ENCODE measurements at places on chromosomes 7 and 10.

- DNase-seq, result no peak
Observed at GRCh38 chr10:116151076-116151475, 121.9 kb downstream of the GFRA1 start.

DNA sequence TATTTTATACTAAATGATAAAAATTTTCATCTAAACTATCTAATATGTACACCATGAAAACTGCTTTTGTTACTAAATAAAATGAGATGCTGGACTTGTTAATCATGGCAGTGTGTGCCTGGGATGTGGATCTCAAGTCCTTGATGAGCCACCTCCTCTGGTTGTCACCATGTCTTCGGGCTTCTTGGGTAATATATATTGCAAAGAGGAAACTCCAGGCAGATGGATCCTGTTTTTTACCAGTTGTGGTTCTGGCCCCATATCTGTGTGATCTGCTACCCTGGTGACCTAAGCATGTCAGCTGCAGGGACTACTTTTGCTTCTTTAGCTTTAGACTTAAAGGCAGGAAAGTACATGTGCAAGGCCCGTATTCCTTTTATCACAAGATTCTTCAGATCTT, 46.2 kb downstream of the TMEM60 start:
- no peak for DNase-seq

DNA sequence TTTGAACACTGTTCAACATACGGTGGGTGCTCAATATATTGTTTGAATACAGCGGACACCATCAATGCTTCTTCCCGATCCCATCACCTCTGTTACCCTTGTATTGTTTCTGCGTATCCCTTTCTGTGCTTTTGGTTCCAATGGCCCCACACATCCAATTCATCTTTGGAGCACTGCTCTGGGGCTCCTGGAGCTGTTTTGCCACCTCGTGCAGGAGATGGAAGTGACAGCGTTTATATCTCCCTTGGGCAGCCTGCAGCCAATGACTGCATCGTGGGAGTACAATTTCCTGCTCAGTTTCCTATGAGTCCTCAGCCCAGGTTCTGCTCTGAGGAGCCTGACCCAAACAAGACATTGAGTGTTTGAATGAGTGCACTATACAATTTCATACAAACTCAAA, 50.2 kb upstream of the PIK3CG start:
- no peak for DNase-seq

DNA sequence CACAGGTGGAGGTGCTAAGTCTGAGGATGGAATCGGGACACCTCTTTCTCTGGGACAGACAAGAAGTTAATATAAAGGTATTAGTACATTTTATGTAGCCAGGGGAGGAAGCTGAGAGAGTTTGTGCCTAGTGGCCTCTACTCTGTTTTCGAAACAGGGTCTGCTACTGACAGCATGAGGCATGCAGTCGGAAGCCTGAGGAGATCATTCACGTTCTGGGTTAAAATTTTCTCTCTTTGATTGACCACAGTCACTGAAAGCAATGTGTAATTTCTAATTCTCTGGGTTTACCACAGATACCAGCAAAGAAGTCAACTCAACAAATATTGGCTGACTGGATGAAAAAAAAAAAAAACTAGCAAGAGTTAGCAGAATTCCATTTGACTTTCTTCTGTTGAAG, 53.3 kb upstream of the KCTD7 start:
- no peak for DNase-seq

- no peak for DNase-seq
Observed at GRCh38 chr10:20972925-20973324, 75.8 kb upstream of the NEBL start.

GRCh38 chr7:135886345-135887132, 90.6 kb downstream of the MTPN start:
- DNase-seq, result no peak

DNA sequence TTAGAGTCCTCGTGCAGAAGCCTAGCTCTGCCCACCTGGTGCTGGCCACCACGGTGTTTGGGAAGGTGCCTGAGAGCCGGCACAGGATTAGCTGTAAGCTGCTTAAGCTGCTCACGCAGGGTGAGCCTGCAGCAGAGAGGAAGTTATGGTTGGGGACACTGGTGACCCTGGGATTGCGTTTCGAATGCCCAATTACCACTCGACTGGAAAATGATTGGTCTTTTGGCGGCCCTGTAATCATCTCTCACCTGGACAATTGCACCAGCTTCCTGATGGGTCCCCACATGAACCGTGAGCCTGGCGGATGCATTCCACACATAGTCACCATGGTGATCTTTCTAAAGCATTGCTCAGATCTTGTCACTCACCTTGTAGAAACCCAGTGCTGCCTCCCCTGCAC, 442.3 kb upstream of the ZMIZ1 start:
- no peak for DNase-seq

DNA sequence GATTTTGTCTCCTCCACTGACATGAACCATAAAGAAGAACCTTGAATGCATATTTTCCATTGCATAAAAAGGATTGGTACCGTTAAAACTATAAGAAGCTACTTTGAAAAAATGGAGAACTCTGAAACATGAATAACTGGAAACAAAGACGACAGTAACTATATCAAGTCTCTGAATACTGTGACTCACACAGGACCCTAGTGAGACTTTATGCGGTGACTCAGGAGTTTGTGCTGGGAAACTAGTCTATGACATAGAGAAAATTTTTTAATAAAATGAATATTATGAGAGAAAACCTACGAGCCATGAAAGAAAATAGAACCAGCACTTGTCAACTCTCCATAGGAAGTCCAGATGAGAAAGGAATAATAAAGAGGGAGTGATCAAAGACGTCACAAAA, 339.9 kb upstream of the ADARB2 start:
- DNase-seq, result no peak

- DNase-seq, result no peak
Observed at GRCh38 chr7:93205046-93205445, 21.2 kb downstream of the HEPACAM2 start.

GRCh38 chr7:6628045-6628444, 9.1 kb upstream of the ZNF316 start:
- peak; percentile 73 for DNase-seq

DNA sequence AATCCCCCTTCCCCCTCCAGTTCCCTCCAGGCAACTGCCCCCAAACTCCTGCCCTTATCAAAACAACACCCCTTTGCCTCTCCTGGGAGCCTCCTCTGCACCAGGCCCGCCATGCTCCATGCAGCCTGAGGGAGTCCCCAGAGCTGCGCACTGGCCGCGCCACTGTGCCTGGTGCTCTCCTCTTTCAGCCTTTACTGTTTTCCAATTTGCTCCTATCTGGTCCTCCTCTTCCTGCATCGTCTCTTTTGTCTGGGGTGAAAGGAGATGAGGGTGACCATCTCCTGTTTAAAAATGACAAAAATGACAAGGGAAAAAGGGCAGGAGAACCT, 165.8 kb upstream of the ADCY1 start:
- no peak for DNase-seq

DNA sequence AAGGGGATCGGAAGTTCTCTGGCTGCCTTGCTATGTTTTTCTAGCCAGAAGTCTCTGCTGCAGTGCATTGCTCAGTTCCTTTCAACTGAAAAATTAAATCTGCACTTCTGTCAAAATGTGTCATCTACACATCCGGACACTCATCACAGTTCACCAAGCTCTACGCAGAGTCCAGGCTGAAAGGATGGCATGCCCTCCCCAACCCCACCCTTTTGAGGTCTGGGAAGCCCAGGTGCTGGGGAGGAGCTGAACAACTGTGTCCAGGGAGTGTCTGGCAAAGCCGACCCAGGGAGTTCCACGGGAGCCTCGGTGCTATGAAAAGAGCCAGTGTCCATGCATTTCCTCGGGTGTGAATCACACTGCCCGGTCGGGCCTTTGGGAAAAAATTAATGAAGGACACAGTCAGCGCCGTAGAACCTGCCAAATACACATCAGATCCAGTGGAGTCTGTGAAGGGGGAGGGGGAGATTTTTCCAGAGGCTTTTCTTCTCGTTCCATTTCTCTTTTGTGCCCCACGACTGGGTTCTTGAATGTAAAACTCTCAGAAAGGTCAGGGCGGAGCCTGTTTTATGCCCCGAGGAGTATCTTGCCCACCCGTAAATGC, 757 bp upstream of the PALS2 start:
- peak; percentile 17 for DNase-seq

GRCh38 chr7:155224116-155224811, 73.4 kb upstream of the INSIG1 start:
- DNase-seq, result no peak

- no peak for DNase-seq
Observed at GRCh38 chr7:54336800-54337199, 205.4 kb upstream of the VSTM2A start.

GRCh38 chr7:115015619-115016018, 93.7 kb downstream of the MDFIC start:
- no peak for DNase-seq

DNA sequence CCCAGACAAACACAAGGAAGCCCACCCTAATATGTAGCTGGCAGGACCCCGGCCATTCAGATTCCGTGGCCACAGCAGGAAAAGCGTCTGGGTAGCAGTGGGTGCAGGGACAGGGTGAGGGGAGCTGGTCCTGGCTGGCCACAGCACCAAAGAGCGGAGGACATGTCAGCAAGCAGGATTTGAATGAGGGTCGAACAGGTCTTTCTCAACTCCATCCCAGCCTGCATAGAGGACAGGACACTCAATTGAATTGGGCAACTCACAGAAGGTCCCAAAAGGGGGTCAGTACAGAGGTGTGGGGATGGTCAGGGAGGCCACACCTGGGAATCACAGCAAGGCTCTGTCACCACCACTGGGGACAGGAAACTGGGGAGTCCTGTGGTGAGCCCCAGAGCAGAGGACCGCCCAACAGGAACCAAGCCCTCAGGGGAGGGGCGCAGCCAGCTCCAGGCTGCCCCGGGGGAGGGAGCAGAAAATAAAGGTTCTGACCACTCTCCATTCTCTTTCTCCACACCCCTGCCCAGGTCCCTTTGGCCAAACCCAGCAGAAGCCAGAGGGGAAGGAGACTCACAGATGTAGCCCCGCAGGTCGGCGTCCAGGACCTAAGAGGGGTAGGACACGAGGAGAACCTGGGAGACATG, 108.7 kb upstream of the PPP2R2D start:
- no peak for DNase-seq

GRCh38 chr7:149879766-149880637, 6.2 kb downstream of the ATP6V0E2 start:
- no peak for DNase-seq

- DNase-seq, result no peak
Observed at GRCh38 chr7:128743112-128743772, 4.1 kb downstream of the CALU start.

DNA sequence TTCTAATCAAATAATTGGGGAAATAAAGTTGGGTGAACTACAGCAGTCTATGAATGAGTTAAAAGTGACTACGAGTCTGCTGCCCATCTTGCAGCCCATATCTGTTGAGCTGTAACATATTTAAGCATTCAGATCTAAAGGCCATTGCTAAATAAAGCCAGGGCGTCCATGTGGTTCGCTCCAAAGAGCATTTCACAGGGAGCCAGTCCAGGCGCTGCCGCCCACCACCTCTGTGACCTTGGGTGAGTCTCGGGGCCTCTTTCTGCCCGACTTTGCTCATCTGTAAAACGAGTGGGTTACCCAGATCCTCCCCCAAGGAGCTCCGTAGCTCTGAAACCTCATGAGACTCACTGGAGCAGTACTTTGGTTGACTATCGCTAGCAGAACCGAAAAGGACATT, 223.1 kb downstream of the CUX1 start:
- DNase-seq, result no peak

DNA sequence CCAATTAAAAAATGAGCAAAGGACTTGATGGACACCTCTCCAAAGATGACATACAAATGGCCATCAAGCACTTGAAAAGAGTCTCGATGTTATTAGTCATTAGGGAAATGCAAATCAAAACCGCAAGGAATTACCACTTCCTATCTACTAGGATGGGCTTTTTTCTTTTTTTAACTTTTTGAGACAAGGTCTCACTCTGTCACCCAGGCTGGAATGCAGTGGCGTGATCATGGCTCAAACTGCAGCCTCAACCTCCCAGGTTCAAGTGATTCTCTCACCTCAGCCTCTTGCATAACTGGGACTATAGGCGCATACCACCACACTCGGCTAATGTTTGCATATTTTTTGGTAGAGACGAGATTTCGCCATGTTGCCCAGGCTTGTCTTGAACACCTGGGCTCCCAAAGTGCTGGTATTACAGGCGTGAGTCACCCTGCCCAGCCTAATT, 13.6 kb downstream of the NKX1-2 start:
- no peak for DNase-seq

DNA sequence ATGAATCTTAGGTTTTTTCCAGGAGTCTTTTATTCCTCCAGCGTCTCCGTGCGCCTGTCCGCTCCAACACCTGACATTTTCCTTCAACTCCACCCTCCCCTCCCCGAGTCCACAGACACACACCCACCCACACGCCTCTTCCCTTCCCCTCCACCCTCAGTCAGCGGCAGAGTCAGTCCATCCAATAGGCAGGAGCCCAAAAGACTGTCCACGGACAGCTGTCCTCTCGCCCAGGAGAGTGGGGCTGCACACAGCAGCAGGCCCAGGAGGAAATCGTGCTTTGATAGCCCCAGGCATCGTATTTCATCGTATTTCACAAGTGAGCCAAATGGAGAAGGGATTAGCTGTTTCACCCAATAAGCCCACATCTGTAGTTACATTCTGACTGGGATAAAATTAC, 285.1 kb downstream of the ZEB1 start:
- DNase-seq, result no peak

GRCh38 chr10:52111101-52111891, 202.8 kb upstream of the DKK1 start:
- no peak for DNase-seq
